ENCODE measurements at places on chromosomes 6 and 20.
A peak's percentile ranks its signal among the peaks of the same experiment; 100 is the strongest.

DNA sequence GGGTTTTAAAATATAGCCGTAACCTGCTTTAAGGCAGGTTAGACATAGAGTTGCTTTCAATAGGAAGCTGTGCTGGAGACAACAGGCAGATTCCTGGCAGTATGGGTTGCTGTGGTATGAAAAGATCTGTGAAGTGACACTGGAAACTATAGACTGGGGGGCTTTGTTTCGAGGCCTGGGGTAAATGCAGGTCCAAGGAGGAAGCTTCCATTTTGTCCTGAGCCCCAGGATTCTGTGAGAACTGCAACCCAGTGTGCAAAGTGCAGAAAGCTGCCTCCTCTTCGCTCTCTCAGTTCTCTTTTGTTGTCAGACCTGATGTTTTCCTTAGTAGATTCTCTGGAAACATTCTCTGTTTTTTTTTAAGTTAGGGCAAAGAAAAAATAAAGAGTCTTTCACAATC is 86.9 kb downstream of the LYRM4 start:
- no peak for DNase-seq

GRCh38 chr20:597560-597959 is 12.5 kb downstream of the TCF15 start:
- no peak for DNase-seq

GRCh38 chr20:37298190-37298939 is 8.9 kb downstream of the MANBAL start:
- peak; percentile 67 for DNase-seq

- DNase-seq = peak; percentile 33
Measured at GRCh38 chr6:43762966-43763695, 6.9 kb upstream of the VEGFA start.

- no peak for DNase-seq
Measured at GRCh38 chr6:115740907-115741306, 319.8 kb downstream of the FRK start.

- peak; percentile 64 for DNase-seq
Measured at GRCh38 chr6:157813750-157814455, 9.1 kb upstream of the SNX9 start.

- DNase-seq = no peak
Measured at GRCh38 chr20:34108616-34109174, 3.3 kb downstream of the EIF2S2 start.

GRCh38 chr6:35147026-35147425 is 5.9 kb upstream of the TCP11 start:
- no peak for DNase-seq

DNA sequence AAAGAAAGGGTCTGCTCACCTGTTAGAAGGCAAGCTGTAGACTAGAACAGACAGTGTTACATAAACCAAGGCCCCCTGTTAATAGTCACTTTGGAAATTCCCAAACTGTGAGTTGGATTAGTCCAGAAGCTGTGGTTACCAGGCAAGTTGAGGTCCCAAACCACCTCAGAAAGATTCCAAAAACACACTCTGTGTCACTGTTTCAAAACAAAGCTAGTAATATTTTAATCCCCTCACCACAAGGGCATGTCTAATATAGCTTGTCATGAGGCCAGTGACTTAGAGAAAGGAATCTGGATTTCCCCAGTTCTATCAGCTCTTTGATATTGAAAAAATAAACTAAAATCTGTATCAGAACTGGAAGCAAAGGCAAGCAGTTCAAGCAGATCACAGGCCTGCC is 244.6 kb downstream of the HAO1 start:
- peak; percentile 70 for DNase-seq

DNA sequence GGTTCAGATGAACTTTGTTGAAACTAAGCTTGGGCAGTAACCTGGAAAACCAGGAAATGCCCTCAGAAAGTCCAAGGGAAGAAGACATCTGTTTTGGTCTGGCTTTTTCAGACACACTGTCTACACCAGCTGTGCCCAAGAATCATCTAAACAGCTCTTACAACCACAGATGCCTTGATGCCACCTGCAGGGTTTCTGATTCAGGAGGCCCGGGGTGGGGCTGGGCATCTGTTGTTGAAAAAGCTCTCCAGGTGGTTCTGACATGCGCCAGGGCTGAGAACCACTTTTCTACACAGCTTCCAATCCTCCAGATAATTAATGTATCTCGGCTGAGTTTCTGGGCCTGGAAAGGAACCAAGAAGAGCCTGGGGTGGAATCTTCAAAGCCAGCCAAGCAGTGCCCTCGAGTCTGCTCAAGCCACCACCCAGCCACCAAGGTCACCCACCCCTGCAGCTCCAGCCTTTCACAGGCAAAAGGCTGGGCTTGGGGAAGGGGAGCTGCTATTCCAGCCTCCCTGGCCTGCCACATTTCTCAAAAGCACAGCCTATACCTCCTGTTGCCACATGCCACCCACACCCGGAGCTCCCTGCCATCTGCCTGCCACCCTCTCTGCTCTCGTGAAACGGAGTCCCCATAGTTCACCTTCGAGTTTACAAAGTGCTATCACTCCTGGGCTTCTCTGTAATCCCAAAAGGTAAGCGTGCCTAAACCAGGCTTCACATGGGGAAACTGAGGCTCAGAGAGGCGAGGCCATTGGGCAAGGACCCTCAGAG is 9.4 kb downstream of the MDGA1 start:
- no peak for DNase-seq

DNA sequence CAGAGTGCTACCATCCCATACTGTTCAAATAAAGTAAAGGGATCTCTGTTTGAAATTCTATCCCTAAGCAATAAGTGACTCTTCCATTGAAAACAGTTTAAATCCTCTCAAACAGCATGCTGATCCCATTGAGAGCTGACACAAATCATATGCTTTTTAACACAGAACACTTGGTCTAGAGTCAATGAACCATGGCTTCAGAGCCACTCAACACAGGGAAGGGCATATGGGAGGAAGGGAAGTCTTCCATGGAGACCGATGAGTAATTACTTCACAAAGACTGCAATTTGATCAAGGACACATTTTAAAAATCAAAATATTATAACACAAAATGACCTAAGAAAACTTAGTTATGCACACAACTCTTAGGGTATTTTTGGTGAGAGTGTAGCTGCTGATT is 1073.0 kb upstream of the MAP3K7 start:
- DNase-seq = no peak

- DNase-seq = peak; percentile 42
Measured at GRCh38 chr6:14172562-14172961, 55.0 kb downstream of the CD83 start.

DNA sequence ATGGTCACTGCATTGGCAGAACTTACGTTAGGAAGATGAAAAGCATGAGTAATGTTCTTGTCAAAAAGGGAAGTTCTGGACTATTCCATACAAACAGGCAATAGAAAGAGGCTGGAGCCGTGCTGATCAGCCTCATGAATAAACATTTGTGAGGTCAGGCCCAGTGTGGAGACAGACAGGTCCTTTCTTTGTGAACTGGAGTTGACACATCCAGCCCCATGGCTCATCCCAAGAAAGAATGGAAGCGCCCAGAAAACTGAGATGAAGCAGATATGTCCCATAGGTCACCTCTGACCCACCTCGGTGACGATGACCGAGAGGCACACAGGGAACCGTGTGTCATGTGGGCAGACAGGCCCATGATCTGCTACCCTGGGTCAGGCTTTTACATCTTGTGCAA is 276.0 kb upstream of the SGK1 start:
- no peak for DNase-seq

DNA sequence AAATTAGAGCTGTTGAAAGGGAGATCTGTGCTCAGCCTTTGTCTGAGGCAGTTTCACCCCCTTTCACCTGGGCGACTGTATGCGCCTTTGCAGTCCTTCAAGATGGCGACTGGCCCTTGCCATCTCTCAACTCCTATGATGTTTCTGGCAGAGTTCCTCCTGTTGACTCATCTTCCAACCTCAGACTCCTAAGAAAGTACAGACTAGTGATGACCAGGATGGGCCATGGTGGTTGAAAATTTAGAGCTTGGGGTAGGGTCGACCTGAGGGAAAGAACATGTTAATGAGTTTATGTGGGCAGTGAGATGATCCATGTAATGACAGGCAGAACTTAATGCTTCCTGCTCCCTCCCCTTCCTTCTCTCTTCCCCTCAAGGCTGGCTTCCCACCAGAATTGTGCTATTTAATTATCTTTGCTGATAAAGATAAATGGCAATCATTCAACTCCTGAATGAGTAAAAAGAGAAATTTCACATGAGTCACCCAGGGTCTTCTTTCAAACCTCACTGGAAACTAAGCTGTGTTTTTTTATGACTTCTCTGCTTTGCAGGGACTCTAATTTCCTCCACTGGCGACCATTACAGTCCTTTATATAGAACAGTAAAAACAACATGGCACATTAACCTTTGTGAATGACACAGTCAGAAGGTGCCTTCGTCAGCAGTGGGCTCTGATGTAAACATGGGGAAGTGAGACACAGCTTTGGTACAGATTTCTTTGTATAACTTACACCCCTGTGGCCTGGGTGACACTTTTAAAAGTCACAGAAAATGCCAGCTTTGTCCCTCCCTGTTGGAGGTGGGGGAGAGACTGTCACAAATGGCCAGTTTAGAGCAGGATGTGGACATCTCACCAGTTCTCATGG is 103.5 kb downstream of the SCP2D1 start:
- no peak for DNase-seq

- peak; percentile 55 for DNase-seq
Measured at GRCh38 chr20:13819885-13820645, 35.2 kb downstream of the NDUFAF5 start.

- no peak for DNase-seq
Measured at GRCh38 chr6:86936834-86937218, 502 bp upstream of the HTR1E start.

DNA sequence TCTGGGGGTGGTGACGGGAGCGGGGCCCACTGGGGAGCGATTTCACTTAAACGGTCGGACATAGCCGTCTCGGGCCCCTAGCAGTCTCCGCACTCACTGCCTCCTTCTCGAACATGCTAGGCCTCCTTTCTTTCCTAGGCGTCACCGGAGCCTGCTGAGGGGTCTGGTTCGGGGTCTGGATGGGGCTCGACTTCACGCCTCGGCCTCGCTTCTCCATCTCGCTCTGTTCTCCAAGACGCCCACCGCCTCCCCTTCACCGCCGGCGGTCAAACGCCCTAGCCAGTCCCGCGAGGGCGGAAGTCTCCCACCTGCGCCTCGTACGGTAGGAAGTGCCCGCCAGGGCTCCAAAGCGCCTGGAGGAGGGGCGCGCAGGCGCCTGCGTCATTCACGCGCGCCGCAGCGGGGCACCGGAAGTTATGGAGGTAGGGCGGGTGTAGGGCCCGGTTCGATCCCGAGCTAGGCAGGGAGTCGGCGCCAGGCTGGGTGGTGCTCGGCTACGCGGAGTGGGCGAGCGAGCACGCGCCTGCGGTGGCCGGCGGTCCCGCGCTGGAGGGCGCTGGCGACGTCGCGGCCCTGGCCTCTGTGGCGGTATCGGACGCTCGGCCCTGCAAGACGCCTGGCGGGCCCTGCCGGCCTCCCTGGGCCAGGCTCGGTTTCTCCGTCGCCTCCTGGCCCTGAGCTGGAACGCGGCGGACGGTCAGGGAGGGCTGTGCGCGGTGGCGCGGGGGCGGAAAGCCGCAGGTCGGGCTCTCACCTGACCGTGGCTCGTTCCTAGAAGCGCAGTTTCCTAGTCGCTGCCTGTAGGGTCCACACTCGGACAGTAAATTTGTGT is at the start of the genes DYNLT2 and ERMARD:
Gene DYNLT2, minus strand, starts transcription at position 331 of the 832 bp plus-strand sequence. Its CDS starts 114 bp downstream, at position 217.
Gene ERMARD, plus strand, starts transcription at position 381 of the 832 bp plus-strand sequence. Its CDS starts 36 bp downstream, at position 417.
- DNase-seq = peak; percentile 94

DNA sequence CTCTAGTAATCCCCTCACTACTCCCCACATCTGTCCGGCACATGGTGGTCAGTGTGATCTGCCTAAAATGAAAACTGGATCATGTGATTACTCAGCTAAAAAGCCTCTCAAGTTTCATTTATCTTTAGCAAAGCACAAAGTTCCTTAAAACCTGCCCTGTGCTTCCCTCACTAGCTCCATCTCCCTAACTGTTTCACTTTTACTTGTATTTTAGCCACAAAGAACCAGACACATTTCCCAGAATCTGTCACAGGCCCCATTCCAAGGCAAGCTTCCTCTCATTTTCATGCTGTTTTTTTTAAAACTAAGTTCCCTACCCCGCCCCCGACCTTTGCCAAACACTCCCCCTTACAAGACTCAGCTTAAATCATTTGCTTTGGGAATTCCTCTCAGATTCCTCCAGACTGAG is 8.9 kb upstream of the IGF2R start:
- peak; percentile 49 for DNase-seq

- no peak for DNase-seq
Measured at GRCh38 chr20:2655331-2656116, 3.1 kb downstream of the NOP56 start.

DNA sequence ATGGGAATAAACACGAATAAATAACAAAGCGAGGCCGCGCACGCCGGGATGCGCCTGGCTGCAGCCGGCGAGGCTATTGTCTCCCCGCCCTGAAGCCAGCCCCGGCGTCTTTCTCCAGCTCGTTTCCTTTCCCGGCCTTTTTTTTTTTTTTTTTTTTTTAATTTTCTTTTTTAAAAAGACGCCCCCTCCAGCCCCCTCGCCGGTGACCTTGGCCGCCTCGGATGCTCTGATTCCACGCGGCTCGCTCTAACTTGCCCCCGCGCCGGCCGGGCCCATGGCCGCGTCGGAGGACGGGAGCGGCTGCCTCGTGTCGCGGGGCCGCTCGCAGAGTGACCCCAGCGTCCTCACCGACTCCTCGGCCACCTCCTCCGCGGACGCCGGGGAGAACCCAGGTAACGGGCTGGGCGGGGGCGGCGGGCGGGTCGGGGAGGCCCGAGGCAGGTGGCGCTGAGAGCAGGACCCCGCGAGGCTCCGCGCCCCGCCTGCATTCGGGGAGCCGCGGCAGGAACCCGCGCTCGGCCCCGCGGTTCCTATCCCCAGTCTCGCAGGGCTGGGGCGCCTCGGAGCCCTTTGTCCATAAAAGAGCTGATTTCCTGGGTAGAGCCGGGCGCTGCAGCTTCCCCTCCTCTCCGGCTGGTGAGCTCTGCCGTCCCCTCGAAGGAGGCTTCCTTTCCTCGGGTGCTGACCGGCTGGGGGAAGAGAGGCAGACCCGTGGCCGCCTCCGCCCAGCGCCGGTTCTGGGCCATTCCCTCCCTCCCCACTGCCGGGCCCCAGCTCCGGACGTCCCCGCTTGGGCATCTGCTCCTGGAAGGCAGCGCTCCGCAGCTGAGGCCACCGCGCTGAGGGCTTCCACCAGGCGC is 631 bp downstream of the PHACTR3 start:
- no peak for DNase-seq

DNA sequence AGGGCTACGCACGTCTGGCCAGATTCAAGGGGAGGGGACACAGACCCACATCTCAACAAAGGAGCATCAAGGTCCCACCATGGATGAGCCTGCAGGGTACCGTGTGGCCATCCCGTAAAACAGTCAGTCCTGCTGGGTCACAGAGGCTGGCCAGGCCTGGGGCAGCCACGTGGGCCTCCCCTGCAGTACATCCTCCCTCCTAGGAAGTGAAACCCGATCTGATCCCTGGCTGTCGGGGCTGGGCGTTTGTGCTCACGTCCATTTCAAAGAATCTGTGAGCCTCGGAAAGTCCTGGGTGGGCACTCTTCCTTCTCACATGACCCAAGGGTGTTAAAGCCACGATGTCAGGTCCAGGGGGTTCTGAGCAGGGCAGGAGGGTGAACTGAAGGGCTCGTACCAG is 14.3 kb downstream of the SULF2 start:
- no peak for DNase-seq

- DNase-seq = no peak
Measured at GRCh38 chr6:143525356-143525755, 13.8 kb upstream of the FUCA2 start.

All from iris pigment epithelial cell (primary cell).